T-helper 17 cell (primary cell): ENCODE measurements at places on chromosomes 16 and 17. TPM values are rescaled to one million over a fixed set of nuclear protein-coding genes. Genes with fewer than 3 reads are reported as not detected.

The USP43 gene
- total RNA-seq, result 0.45 TPM

DNA sequence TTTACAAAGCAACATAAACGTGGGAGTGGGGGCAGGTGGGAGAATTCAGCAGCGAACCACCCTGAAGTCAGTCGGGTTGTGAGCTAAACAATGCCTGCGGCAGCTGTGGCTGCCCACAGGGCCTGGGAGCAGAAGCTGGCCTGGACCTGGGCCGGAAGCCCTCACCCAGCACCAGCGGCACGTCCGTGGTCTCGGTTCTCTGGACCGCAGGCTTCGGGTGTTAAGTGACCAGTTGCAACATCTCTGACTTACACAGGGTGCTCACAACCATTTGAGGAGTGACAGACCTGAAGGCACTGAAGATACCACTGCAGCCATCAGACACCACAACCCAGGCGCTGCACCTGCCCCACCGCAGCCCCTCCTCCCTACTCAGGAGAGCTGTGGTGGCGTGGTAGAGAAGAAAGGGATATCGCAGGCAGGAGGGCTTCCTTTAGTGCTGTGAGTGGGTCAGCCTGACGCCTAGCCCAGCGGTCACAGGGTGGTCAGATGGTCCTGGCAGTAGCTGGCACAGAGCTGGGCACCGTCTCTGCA lies 33.8 kb downstream of the CBFA2T3 start:
- no peak overlapping the region for H3K4me3 ChIP-seq
- DNase-seq, result no peak
- H3K27ac ChIP-seq, result no peak overlapping the region
- peaks cover 4% of the 10 kb centered on the region for H3K4me1 ChIP-seq
- H3K36me3 ChIP-seq, result no peaks in the 10 kb centered on the region

DNA sequence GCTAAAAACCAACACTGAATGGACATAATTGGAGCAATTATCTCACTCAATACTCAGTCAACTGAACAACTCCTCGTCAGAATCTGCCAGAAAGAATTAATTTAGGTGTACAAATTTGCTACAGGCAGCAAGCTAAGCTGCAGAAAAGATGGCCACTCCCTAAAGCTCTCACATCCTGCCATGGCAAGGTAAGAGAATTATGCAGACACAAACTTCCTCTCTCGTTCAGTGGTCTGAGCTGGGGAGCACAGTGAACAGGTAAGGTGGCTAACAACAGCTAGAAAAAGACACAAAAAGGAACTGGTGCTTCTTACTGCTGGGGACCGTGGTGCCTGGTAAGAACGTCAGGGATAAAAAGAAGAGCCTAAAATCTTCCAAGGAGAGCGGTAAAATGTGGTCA lies 74.9 kb upstream of the BCAR1 start:
- peaks cover 6% of the 10 kb centered on the region for H3K36me3 ChIP-seq
- H3K4me3 ChIP-seq, result no peak overlapping the region
- no peaks in the 10 kb centered on the region for H3K27me3 ChIP-seq
- peak overlapping the region; percentile 69 for H3K27ac ChIP-seq
- peaks cover 20% of the 10 kb centered on the region for H3K4me1 ChIP-seq
- DNase-seq, result no peak

The SBK1 gene
- total RNA-seq, result 14.7 TPM

GRCh38 chr17:13993106-13993505 lies 76.2 kb upstream of the COX10 start:
- H3K27me3 ChIP-seq, result no peaks in the 10 kb centered on the region
- H3K4me1 ChIP-seq, result peaks cover 10% of the 10 kb centered on the region
- H3K36me3 ChIP-seq, result peaks cover 3% of the 10 kb centered on the region
- no peak overlapping the region for H3K4me3 ChIP-seq
- DNase-seq, result no peak

The COL1A1 gene
- 15.4 TPM for total RNA-seq

DNA sequence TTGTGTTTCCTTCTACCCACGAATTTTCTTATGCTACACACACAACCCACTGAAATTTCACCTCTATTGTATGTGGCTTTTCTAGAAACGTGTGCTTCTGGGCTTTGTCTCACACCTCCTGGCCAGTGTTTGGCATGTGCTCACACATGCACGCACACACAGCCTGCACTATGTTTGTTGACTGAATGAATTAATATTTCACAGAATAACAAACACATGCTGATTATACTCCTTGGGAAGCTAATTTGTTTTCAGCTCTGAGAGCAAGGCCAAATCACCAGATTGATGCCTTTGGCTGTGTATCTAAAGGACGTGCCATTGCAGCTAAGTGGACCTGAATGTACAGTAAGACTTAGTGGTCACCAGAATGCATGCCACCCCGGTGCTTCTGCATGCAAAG lies 210.7 kb downstream of the WWOX start:
- no peak overlapping the region for H3K4me3 ChIP-seq
- H3K27me3 ChIP-seq, result no peaks in the 10 kb centered on the region
- peaks cover 9% of the 10 kb centered on the region for H3K36me3 ChIP-seq

DNA sequence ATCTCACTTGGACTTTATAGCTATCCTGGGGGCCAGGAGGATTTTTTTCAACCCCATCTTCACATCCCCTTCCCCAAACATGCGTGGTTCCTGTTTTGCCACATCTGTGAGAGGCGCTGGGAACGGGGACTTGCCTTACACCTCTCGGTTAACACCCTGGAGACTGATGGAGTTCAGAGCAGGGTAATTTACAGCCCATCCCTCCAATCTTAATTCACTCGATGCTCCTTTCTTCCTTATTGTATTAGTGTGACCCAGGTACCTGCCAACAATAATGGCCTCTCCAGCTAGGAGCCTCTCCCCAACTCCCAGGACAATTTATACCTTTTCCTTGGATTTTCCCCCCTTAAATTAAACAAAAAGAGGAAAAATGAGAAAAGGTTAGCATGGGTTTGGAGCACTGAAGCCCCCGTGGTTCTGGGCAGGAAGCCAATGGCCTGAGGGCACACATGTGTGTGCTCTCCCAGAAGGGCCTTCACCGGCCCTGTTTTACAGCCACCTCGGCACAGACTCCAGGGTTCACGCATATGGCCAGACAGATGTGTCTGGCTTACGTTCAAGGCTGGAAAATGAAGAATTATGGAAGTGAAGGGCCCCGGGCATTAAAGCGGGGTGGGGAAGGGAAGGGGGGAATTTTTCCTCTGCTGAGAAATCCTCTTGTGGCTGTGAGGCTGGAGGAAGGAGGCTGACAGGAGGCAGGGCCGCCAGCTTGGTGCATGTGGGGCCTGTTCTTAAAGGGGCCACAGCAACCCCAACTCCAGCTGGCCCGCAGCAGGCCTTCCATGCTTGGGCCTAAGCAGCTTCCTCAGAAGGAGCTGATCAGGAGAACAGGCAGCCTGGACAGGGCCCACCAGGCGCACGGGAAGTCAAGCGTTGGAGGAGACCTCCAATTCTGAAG lies 21.4 kb downstream of the HIC1 start:
- peaks cover 8% of the 10 kb centered on the region for H3K4me1 ChIP-seq
- no peak overlapping the region for H3K4me3 ChIP-seq
- peaks cover 21% of the 10 kb centered on the region for H3K36me3 ChIP-seq
- DNase-seq, result no peak
- H3K27me3 ChIP-seq, result no peaks in the 10 kb centered on the region

DNA sequence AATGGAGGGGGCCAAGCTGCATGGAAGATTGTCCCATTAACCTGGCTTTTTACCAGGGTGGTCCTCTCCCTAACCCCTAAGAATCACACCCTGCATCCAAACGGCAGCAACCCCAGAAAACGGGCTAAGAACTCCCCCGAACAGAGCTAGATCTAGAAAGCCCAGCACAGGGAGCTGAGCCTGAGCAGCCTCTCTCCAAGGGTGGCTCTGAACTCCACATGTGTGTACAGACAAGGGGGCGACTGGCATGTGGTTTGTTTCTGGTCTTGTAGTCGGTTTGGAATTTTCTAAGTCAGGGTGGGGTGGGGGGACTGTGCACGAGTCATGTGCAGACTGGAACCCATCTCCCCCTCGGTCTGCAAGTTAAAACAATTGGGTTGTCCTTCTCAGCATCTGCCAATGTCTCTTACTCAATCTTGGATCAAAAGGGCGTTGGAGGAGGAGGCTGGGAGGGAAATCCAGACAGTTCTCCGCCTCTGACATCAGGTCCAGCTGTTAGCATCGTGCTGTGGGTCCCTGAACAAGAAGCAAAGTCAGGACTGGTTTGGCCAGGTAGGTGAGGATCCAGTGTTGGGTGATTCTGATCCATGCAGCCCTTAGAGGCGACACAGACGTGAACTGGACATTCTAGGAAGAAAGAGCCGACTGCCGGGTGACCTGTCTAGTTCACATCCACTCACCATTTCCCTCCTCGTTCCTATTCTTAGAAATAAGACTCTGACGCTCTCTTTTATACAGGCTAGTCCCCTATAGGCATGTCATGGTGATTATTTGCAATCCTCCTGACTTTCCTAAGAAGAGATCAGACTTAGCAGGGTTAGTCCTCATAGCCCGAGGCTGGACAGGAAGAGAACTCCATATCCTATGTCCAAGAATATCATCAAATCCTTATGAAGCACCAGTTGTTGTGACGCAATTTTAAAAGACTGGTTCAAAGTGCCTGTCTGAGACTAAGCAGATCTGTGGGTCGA lies 381.8 kb downstream of the SOX9 start:
- no peak for DNase-seq
- peaks cover 3% of the 10 kb centered on the region for H3K36me3 ChIP-seq
- H3K4me1 ChIP-seq, result peaks cover 10% of the 10 kb centered on the region
- H3K27me3 ChIP-seq, result no peaks in the 10 kb centered on the region

The PTX4 gene
- not detected for total RNA-seq

DNA sequence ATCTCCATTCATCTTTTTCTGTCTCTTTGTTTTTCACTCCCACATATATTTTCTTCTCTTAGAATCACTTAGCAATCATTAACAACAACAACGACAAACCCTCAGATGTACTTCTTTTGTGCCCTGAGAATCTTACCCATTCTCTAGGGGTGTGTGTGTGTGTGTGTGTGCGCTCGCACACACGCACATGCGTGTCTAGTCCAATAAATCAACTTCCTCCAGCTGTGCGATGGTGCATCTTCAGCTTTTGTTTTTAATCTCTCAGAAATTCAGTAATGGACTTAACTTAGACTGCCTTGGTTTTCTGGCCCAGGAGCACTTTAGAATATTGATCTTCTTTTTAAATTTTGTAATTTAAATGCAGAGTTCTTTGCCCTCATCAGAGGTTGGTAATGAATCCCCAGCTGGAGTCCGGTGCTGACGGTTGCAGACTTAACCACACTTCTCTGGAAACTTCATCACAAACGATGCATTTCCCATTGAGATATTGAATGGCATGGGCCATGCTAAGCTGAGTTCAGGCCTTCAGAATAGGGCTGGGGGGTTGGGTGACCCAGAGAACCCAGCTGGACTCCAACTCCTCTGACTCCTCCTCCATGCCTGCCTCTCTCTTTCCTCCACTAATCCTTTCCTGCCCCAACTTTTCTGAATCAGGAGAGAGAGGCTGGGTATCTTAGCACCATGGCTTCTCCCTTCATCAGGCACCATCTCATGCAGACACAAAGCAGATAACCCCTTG lies 193.9 kb downstream of the ZNF18 start:
- H3K36me3 ChIP-seq, result no peaks in the 10 kb centered on the region
- no peak overlapping the region for H3K4me3 ChIP-seq
- no peaks in the 10 kb centered on the region for H3K4me1 ChIP-seq

- peak overlapping the region; percentile 71 for H3K27ac ChIP-seq
- H3K36me3 ChIP-seq, result no peaks in the 10 kb centered on the region
- no peak for DNase-seq
- H3K27me3 ChIP-seq, result no peaks in the 10 kb centered on the region
- no peak overlapping the region for H3K4me3 ChIP-seq
Measured at GRCh38 chr16:53511403-53512280, 8.6 kb upstream of the AKTIP start.

GRCh38 chr16:4924593-4925292 lies 12.2 kb downstream of the PPL start:
- H3K27ac ChIP-seq, result no peak overlapping the region
- no peak overlapping the region for H3K4me3 ChIP-seq
- peaks cover 2% of the 10 kb centered on the region for H3K4me1 ChIP-seq
- peaks cover 26% of the 10 kb centered on the region for H3K27me3 ChIP-seq
- H3K36me3 ChIP-seq, result peaks cover 2% of the 10 kb centered on the region

DNA sequence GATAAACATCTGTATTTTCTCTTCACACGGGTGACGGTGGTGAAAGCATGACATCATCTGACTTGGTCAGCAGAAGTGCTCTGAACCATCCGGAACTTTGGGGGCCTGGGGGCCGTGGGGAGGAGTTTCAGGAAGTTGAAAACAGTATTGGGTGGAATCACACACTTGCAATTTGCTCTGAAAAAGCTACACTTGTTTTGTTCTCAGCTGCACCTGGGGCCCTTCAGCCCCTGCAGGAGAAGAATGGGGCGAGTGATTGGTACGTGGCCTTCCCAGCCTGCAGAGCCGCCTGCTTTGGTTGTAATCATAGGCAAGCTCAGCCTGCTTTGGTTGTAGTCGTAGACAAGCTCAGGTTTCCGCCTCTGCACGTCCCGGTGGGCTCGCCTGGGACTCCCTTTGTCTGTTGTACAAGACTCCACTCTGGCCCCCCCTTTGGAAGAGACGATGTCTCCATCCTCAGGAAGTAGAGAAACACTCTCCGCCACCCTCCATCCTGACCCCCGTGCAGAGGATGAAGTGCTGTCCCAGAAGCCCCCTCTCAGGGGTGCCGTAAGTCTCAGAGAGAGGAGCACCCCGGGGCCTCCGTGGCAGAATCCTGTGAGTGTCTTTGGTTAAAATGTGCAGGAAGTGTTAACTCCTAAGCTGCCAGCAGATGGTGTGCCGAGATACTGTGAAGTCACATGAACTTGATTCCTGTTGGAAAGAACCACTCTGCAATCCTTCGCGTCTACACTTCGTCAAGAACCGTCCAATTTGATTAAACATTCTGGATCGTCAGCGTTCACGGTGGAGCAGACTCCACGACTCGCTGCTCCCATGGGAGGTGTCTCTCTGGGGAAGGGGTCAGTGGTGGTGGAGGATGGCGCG lies 5.4 kb downstream of the BANP start:
- H3K27me3 ChIP-seq, result no peaks in the 10 kb centered on the region
- H3K36me3 ChIP-seq, result peaks cover 9% of the 10 kb centered on the region
- peak overlapping the region; percentile 71 for H3K4me3 ChIP-seq

- H3K4me1 ChIP-seq, result peaks cover 31% of the 10 kb centered on the region
- no peak for DNase-seq
- peaks cover 3% of the 10 kb centered on the region for H3K36me3 ChIP-seq
- peak overlapping the region; percentile 41 for H3K4me3 ChIP-seq
- no peak overlapping the region for H3K27ac ChIP-seq
- H3K27me3 ChIP-seq, result no peaks in the 10 kb centered on the region
Measured at GRCh38 chr16:27226476-27226875, 23.1 kb downstream of the KDM8 start.

DNA sequence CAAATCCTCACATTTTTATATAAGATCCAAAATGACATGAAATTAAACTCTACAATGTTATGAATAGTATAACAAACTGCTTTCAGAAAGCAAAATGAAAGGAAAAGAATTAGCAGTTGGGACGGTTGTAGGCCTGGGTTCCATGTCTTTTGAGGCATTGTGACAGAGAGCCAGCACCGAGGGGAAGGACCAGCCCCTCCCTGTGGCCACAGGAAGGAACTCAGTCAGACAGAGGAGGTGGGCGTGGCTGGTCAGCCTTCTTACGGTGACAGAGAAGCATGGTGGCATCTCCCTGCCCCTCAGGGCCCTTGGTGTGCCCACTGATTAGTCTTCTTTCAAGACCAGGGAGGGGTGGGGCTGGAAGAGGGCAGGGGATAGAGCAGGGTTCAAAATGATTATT lies 5.7 kb downstream of the ZNF319 start:
- H3K27me3 ChIP-seq, result no peaks in the 10 kb centered on the region
- peaks cover 43% of the 10 kb centered on the region for H3K4me1 ChIP-seq
- peak overlapping the region; percentile 83 for H3K27ac ChIP-seq
- no peak for DNase-seq
- H3K36me3 ChIP-seq, result peaks cover 2% of the 10 kb centered on the region
- peak overlapping the region; percentile 55 for H3K4me3 ChIP-seq
